Glomerular endothelial cell (primary cell): ENCODE measurements at places on chromosomes 12 and 14. TPM values are rescaled to one million over a fixed set of nuclear protein-coding genes. Genes with fewer than 3 reads are reported as not detected.

DNA sequence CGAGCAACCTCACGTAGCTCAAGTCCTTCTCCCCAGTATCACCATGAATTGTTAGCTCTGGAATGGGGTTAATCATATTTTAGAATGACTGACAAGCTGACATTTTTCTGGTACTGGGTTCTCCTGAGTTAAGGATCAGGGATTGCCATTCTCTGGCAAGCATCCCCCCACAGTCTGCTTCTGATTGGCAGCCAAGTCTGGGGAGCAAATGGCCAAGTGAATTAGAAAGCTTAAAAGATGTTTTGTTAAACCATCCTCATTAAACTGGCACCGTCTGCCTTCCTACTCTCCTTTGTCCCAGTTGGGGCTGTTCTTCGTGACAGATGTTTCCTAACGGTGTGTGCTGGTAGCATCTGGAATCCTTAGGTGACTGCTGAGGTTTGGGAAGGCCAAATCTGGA lies 17.2 kb upstream of the CISTR start:
- no peak for DNase-seq

DNA sequence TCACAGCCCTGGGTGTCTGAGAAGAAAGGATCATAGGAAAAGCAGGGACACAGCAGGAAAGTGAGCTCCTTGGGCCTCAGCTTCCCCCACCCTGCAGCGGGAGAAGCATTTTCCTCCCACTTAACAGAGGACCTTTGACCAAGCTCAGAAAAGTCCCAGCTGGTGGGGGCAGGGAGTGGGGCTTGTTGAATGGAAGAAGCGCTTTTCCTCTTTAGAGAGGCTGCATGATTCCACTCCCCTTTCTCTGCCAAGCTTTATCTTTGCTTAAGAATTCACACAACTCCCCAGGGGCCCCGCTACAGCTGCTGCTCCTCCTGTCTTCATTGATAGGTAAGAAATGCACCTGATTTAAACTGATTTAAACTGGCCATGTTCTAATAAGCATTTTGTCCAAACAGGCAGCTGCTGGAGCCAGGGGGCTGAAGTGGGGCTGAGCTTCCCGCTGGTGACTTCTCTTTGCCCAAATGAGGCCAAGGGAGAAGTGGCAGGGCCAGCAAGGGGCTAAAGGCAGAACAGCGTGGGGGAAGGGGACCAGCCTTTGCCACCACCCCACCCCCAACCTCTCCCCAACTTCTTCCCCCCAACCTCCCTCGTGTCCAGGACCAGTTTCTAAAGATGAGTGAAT lies 1.7 kb upstream of the PAPLN start:
- no peak for DNase-seq

DNA sequence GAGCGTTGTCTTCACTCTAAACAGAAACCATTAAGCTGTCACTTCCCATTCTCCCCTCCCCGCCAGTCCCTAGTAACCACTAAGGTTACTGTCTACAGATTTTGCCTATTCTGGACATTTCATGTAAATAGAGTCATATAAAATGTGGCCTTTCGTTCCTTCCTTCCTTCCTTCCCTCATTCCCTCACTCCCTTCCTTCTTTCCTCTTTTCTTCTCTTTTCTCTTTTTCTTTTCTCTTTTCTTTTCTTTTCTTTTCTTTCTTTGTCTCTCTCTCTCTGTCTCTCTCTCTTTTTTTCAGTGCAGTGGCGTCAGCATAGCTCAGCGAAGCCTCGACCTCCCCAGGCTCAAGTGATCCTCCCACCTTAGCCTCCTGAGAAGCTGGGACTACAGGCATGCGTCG lies 37.8 kb downstream of the HCAR2 start:
- no peak for DNase-seq

GRCh38 chr12:1445807-1446206 lies 148.6 kb downstream of the FBXL14 start:
- no peak for DNase-seq

DNA sequence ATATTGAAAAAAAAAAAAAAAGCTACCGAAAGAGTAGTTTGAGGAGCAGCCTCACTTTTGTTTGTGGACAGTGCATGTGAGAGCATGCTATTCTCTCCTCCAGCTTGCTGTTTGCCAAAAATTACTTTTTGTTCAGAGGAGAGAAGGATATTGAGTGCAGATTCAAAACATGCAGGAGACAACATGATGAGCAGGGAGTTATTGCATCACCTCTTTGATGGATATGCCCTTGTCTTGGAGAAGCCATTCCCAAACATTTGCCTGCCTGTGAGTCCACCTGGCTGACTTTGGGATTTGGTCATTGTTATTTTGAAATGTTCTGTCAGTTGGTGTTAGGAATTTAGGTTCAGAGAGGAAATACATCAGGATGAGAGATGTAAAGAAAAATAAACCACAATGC lies 2.4 kb downstream of the C12orf75 start:
- DNase-seq, result no peak

- no peak for DNase-seq
These were observed 2.3 kb downstream of the AVIL start for GRCh38 chr12:57816001-57816854.

DNA sequence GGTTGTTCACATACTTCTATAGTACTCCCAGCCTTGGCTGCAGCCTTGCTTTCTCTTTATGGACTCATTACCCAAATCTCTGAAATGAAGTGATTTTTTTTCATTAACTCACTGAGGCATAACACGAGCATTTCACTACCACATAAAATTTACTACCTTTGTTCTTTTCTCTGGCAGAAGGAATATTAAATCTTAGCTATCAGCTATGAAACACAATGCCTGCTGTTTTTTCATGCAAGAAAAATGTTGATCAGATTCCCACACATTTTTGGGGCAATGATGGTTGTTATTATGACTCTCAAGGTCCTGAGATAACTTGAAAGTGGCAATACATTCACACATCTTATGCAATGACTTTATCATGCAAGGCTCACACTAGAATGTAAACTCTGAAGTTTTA lies 225.3 kb upstream of the ATP2B1 start:
- DNase-seq, result no peak

DNA sequence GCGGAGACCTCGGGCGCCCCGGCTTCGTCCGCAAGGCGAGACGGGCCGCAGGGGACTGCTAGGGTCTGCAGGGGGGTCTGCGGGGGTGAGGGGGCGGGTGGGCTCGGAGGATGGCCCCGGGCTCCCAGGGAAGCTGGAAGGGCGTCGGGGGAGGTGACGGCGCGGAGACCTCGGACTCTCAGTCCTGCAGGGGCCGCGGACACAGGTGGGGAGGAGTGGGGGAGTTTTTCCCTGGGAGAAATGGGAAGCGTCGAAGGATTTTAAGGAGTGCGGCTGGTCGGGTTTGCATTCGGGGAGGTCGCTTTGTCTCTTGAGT lies 25.9 kb downstream of the ZBTB42 start:
- no peak for DNase-seq

DNA sequence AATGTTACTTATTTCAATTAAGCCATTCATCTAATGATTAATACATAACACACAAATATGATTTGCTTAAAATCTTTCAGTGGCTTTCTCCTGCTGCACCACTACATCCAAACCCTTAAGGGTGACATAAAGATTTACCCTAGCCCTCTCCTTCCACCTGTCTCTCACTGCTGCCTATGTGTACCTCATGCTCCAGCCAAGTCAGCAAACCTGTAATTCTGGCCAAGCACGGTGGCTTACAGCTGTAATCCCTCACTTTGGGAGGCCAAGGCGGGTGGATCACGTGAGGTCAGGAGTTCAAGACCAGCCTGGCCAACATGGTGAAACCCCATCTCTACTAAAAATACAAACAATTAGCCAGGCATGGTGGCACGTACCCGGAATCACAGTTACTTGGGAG lies 31.7 kb upstream of the CERS5 start:
- no peak for DNase-seq

- DNase-seq, result no peak
These were observed 61.6 kb downstream of the SPPL3 start for GRCh38 chr12:120842595-120842994.

Gene SMCO2
- total RNA-seq, result 0.88 TPM in 1 of 2 replicates, not detected in the other

Gene PLCZ1
- not detected in 2 replicates for total RNA-seq

Gene MGP
- 2.6 and 9.1 TPM in 2 replicates for total RNA-seq
